NCI-H526 (cell line): ENCODE measurements at places on chromosomes 6 and 20.

- no peak for DNase-seq
These were observed 36.9 kb downstream of the LBP start for GRCh38 chr20:38383147-38383546.

DNA sequence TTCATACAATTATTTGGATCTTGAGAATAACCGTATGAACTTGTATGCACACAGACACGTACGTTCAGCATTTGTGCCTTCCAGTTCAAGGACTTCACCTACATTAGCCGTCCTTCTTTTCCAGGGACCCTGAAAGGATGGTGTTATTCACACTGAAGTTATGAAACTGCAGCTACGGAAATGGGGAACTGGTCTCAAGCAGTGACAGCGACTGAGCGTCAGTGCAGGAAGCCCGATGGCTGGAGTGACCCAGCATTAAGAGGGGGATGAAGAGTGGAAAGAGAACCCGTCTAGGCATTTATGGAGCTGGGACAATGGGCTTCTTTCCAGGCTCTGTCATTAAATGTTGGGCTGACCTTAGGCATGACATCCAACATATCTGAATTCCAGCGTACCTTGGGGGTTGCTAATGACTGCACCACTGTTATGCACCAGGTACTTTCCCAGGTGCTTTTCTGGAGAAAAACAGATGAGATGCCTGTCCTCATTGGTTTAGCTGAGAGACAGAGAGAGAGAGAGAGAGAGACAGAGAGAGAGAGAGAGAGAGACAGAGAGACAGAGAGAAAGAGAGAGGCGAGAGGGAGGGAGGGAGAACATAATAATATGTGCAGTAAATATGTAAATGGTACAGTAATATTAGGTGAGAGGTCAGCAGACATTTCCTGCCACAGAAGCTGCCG is 204.7 kb upstream of the EXOC2 start:
- DNase-seq = no peak

DNA sequence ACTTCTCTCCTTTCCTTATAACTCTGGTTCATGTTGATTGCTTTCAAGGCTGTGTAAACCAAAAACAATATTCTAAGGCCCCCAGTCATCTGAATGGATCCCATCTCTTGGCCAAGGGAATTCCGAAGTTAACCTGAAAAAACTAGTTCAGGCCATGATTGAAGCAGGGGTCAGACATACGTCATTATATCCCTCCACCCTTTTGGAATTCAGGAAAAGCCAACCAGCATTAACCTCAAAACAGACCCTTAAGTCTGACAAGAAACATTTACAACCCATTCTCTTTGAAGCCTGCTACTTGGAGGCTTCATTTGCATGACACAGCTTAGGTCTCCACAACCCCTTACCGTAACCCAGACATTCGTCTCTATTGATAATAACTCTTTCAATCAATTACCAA is 39.7 kb downstream of the SLC26A8 start:
- no peak for DNase-seq

- no peak for DNase-seq
These were observed 94.6 kb upstream of the SUPT3H start for GRCh38 chr6:45472382-45472781.

- no peak for DNase-seq
These were observed 7.8 kb upstream of the PNISR start for GRCh38 chr6:99432877-99433276.

DNA sequence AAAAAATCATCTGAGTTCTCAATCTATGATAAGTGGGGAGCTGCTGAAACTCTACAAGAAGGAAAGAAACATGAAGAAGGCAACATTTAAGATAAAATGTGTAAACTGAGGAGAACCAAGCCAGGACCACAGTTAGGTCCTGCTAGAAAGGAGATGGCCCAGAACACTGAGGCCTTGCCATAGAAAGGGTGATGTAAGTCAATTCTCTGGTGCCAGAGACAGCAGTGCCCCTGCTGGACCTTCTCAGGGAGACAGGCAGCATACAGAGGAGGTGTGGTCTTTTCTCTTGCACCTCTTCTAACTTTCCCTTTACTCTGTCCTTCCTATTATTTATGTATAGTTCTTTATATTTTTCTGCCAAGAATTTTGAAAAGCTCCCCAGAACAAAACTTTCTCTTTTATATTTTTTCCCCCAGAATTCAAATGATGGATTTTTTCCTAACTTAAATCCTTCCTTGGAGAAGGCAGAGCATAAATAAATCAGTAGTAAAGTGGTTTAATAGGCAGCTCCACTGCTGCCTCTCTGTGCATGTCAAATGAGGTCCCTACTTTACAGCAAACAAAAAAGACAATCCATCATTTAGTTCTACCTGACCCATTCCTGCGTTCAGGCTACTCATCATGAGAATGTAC is 9.0 kb downstream of the UQCC2 start:
- peak; percentile 44 for DNase-seq

DNA sequence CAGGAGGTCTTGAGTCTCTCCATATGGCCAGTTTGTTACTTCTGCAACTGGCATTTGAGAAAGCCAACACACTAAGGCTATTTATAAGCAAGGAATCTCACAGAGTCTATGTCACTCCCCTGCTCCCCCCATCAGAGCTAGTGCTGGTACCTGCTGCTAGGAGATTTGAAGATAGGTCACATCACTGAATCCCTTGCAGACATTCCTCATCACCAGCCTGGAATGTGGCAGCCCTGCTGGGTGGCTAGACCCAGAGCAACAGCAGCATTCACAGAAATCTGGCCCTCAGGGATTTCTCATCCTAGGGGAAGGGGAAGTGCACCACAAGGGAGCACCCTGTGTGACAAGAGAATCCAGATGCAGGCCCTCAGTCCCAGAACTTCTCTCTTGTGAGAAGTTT is 672.1 kb downstream of the HACE1 start:
- no peak for DNase-seq

- DNase-seq = no peak
These were observed 8.9 kb upstream of the AHCY start for GRCh38 chr20:34312024-34312460.
